Peyer's patch (tissue), 4 donors: ENCODE measurements at places on chromosomes 5 and 9. TPM values are rescaled to one million over a fixed set of nuclear protein-coding genes. Genes with fewer than 3 reads are reported as not detected.

Gene RAPGEF6
- 27.3 TPM for total RNA-seq

Gene INSL6
- total RNA-seq, result not detected

Gene PCDHGA1
- not detected for total RNA-seq

Gene CDKN2B
- 256 TPM for total RNA-seq

Gene SV2C
- total RNA-seq, result 0.27 TPM

Gene GLDC
- total RNA-seq, result 2.5 TPM

Gene MGAT1
- 155 TPM for total RNA-seq

Gene FAM151B
- 1.1 TPM for total RNA-seq

Gene ZNF474
- total RNA-seq, result not detected

Gene IER5L
- 2.5 TPM for total RNA-seq

Gene KIF4B
- not detected for total RNA-seq

Gene GPR150
- 0.95 TPM for total RNA-seq

- DNase-seq, result no peak
These were observed 417 bp downstream of the GABBR2 start for GRCh38 chr9:98708103-98708932.

DNA sequence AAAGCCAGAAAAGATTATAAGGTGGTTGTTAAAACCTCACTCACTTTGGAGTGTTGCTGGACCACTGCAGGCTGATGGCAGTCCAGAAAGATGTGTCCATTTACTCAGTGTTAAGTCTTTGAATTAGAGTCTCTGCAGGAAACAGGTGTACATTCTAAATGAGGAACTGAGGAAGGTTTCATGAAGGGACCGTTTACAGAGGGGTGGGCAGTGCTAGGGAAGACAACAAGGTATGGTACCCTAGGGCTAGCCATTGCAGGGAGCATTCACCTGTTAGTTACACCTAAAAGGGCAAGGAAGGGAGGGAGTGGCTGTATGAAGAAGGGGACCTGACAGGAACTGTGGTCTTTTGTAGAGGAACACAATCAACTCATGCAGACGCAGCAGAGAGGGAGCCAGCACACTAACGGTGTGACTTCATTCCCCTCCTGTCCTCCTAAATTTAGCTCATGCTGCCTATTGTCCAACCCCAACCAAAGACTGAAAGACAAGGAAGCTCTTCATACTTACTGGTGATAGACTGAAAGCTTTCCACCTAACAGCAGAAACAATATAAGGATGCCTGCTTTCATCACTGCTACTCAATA lies 32.2 kb upstream of the PAX5 start:
- DNase-seq, result no peak

GRCh38 chr5:138789771-138790242 lies 36.6 kb downstream of the CTNNA1 start:
- DNase-seq, result no peak

- DNase-seq, result no peak
These were observed 771.0 kb downstream of the IRX1 start for GRCh38 chr5:4366628-4367027.

- no peak for DNase-seq
These were observed 48.4 kb downstream of the GPR21 start for GRCh38 chr9:123081824-123082223.

DNA sequence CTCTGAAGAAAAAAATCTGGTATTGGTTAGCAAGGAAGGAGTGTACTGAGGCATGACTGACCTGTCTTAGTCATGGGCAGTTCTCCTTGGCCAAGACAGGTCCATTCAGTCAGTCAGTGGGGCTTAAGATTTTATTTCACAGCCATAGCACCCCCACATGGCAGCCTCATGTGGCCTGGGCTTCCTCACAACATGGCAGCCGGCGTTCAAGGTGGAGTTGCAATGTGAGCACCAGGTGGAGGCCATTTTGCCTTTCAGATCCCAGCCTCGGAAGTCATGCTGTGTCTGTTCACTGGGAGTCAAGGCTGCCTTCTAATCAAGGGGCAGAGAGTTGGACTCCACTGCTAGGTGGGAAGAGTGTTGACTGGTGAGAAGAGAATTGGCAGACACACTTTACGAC lies 10.3 kb upstream of the CARD19 start:
- peak; percentile 39 for DNase-seq

DNA sequence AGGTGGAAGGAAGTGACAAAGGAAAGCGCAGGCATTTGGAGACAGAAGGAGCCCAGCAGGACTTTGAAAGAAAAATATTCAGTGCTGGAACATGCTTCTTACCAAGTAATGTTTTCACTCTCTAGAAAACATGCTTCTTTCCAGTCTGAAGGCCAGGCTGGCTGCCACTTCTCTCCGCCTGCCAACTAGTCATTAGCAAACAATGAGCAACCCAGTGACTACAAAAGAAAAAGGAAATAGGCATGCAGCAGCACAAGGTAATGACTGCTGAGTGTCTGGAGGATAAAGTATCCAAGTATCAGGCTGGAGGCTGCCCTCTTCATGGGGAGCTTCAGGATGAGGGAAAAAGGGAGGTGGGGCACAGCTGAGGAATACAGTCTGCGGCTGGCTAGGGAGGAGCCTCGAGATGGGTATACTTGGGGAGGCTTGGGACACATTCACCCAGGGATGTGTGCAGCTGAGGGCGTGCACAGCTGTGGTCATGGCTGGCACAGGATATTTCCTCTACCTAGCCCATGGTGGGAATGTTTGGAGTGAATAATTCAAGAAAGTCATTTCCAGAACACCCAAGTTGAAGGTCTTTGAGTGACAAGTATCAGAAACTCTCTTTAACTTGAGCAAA lies 161.5 kb upstream of the KIF2A start:
- DNase-seq, result no peak

GRCh38 chr9:93671020-93671338 lies 94.6 kb downstream of the PHF2 start:
- peak; percentile 1 for DNase-seq

GRCh38 chr9:87263291-87263690 lies 234.4 kb upstream of the DAPK1 start:
- DNase-seq, result no peak

- DNase-seq, result no peak
These were observed 56.5 kb upstream of the SPDL1 start for GRCh38 chr5:169527066-169527465.

- no peak for DNase-seq
These were observed 96.8 kb upstream of the PJA2 start for GRCh38 chr5:109506556-109506955.

DNA sequence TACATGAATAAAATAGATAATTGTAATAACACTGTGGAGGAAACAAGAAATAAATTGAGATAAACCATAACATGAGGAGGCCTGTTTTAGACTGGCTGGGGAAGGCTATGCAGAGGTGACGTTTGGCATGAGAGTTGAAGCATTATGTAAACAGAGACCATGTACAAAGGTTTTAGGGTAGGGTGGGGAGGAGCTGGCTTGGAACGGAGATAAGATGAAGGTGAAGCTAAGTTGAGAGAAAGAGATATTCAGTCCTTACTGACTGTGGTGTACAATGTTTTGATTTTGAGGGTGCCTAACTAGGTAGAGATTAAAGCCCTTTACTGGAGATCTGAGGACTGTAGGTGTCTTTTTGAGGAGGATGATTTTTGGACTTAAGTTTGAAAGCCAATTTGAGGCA lies 17.8 kb downstream of the MAN2A1 start:
- no peak for DNase-seq

- peak; percentile 90 for DNase-seq
These were observed 41.5 kb downstream of the SAR1B start for GRCh38 chr5:134590992-134591659.

DNA sequence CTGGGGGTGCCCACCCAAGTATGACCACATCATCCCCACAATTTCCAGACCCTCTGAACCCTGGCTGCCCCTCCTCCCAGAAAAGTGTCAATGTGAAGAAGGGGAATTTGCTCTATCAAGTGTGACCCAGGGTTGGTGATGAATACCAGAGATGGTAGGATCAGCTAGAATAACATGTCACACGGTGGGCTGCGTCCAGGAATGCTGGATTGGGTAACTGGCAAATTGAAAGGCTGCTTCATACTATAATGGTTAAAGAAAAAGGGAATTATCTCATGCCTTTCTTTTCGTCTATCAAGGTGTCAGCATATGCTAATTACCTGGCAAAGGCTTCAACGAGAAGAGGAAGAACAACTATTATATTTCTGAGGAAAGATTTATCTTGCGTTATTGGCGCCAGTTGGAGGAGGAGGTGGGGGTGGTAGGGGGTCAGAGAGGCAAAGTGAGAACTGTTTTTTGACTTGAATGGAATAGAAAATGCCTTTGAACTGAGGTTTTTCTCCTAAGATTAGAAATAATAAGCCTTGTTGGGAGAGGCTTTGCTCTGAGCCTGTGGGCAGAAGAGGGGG lies 27.8 kb upstream of the ARAP3 start:
- DNase-seq, result no peak

DNA sequence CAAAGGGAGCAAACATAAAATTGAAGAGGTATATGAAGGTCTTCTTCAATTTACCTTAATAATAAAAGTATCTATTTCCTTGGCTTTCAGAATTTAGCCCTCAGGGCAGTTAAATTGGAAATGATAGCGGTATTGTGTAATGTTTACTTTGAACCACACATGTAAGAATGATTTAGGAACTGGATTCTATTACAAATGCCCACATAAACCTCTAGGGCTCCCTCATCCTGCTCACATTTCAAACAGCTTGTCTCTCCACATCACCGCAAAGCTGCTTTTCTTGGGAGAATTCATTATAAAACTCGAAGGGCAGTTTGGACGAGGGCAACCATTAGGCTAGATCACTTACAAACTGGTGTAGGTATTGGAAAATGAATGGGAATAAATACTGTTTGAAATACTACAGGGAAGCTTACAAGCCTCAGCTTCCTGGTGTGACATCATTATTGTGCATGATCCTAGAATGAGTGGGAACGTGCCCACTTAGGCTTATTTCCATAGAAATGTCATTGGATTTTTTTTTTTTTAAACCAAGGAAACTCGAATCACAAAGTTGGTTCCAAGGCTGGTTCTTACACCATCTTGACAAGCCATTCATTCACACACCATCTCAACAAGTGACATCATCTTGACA lies 47.3 kb downstream of the MTRR start:
- no peak for DNase-seq

GRCh38 chr5:131210151-131210510 lies 39.4 kb downstream of the LYRM7 start:
- no peak for DNase-seq

DNA sequence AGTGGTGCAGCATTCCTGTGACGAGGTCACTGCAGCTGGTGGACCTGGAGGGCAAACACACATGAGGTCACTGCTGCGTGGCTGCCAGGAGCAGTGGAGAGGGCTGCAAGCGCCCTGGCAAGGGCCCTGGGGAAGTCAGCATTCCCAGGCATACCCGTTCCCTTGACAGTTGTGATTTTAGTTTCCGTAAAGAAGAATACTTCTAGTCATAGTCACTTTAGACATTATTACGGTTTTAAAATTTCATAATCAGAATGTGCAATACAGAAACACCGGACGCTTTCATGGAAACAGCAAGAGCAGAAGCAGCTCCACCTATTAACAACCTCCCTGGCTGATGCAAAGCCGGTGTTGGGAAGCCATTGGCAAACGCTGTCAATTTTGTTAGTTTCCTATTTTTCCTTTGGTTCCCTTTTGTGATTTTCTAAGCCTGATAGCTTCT lies 129.8 kb downstream of the GADD45G start:
- no peak for DNase-seq

- no peak for DNase-seq
These were observed 242.3 kb downstream of the CAAP1 start for GRCh38 chr9:26650325-26650724.

DNA sequence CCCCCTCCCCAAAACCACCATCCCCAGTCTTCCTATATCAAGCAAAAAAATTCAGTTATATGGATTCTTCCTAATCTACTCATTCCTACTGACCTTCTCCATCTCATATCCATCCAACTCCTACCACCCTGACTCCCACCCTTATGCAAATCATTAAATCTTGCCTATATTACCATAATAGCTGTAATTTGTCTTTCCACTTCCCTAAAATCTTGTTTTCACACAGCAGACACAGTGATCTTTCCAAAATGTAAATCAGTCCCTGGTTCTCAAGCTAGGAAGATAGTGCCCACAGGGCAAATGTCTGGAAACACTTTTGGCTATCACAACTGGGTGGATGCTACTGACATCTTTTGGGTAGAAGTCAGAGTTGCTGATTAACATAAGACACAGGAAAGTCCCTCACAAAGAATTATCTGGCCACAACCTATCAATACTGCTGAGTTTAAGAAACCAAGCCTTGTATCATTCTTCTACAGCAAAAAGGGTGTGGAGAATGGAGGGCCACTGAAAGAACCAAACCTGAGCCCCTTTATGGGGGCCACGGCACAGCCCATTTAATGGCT lies 1.4 kb downstream of the SRA1 start:
- no peak for DNase-seq

- peak; percentile 72 for DNase-seq
These were observed 1.2 kb downstream of the CDKN2B-AS1 start for GRCh38 chr9:21995666-21996398.

DNA sequence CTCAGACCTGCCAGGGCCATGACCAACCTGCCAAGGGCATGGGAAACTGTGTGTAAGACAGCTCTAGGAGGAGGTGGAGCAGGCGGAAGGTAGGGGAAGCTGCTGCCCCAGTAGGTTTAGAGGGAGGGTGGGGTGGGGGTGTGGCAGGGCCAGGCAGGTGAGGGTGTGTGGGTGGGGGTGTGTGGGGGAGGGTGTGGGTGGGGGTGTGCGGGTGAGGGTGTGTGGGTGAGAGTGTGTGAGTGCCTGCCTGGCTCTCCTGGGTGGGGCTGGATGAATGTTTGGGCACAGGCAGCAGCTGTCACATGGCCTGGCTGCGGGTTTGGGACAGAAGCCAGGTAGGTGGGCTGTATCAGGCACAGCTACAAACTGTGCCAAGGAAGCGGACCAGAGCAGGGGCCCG lies 8.8 kb upstream of the N4BP3 start:
- DNase-seq, result no peak

DNA sequence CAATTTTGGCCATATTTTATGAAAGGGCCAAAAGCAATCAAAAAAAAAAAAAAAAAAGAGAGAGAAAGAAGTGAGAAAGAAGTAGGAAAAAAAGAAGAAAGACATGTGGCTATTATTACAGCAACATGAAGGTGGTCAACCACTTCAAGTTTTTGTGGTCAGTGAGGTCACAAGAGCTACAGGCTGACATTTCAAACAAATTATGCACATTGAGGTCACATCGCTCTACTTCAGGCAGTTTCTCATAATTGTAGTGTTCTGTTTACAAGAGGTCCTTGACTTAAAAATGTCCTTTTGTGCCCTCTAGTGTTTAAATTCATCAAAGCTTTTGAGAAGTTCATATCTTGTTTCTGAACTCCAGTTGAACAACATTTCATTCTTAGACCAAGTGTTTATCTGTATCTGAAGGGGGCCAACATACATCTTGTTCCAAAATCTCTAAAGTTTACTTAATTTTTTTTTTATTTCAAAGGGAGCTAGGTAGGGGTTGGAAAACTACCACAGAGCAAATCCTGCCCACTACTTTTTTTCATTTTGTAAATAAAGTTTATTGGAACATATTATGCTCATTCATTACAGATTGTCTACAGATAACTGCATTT lies 513.1 kb downstream of the PDE4D start:
- no peak for DNase-seq

GRCh38 chr5:122704247-122705036 lies 70.4 kb upstream of the SNX2 start:
- DNase-seq, result no peak

GRCh38 chr5:82931110-82931509 lies 146.1 kb downstream of the TMEM167A start:
- no peak for DNase-seq
